ENCODE measurements at places on chromosomes 2 and 18.

DNA sequence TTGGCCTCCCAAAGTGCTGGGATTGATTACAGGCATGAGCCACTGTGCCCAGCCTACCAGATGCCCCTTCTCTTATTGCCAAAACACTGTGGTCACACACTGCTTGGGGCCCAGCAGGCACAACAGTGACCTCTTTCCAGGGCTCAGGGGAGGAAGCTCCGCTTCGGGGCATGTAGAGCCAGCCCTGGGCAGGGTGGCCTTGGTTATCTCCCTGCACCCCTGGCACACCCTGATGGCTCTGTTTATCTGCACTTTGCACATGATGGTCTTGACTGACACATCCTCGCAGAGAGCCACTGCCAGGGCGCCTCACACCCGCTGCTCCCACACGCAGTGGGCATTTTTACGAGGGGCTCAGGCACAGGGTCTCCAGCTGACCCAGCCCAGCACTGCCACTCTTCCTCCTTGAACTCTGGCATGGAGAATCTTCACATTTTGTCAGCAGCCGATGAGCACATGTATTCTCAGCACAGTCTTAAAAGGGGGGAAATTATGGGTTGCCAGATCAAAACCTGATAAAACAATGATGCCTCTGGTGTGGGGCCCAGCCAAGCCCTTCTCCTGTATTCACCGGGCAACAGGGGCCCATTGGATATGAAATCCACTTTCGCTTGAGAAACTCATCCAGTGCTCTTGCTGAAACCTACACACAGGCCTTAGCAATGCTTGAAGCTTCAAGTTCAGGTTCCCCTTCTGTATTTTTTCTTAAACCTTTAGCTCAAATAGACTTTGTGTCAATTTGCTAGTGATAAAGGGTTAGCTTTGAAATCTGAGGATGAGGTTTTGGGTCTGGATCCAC is 5.9 kb downstream of the GYPC start:
- DNase-seq = no peak

DNA sequence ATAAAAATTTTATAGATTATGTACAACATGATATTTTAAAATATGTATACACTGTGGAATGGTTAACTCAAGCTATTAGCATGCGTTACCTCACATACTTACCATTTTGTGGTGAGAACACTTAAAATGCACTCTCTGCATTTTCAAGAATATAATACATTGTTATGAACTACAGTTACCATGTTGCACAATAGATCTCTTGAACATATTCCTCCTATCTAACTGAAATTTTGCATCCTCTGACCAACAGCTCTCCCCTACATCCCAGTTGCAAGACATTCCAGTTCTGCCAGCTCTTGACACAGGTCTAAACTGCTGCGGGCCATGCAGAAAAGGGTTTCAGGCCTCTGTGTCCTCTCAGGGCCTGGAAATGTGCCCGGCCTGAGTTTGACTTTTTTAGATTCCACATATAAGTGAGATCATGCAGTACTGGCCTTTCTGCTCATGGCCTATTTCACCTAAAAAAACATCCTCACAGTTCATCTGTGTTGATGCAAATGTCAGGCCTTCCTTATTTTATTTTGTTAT is 113.7 kb downstream of the CDCA7 start:
- DNase-seq = no peak

DNA sequence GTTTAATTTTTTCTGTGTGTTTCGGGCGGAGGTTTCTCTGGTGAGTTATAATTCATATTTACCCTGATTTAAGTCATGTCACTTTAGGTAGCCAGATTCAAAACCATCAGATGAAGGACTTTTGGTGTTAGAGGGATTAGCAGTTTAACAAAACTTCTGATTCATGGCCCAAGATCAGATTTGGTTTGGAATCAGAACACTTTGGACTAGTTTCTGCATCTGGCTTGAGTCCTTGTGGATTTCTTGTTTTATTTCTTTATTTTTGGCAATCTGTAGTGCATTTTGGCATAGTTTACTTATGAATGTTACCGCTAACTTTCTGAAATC is 3.5 kb downstream of the NEDD4L start:
- no peak for DNase-seq

GRCh38 chr18:28168725-28169124 is 8.2 kb downstream of the CDH2 start:
- no peak for DNase-seq

DNA sequence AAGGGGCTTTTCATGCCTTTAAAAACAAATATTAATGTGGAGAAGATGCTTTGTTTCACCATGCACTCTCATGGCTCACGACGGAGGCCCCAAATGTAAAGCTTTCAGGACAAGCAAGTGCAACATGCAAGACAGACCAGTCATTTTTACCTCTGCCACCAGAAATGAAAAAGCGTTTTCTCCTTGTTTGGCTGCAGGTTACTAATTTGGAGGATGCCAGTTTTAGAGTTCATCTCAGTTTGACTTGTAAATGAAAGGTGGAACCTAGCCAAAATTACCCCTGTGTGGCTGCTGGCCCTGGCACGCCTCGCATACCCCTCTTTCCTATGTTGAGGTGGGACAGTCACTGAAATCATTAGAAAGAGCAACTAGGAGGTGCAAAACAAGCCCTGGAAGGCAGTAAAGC is 138.6 kb downstream of the BCL2 start:
- DNase-seq = no peak

GRCh38 chr2:241981076-241981700 is 111.7 kb downstream of the RTP5 start:
- DNase-seq = peak; percentile 7

DNA sequence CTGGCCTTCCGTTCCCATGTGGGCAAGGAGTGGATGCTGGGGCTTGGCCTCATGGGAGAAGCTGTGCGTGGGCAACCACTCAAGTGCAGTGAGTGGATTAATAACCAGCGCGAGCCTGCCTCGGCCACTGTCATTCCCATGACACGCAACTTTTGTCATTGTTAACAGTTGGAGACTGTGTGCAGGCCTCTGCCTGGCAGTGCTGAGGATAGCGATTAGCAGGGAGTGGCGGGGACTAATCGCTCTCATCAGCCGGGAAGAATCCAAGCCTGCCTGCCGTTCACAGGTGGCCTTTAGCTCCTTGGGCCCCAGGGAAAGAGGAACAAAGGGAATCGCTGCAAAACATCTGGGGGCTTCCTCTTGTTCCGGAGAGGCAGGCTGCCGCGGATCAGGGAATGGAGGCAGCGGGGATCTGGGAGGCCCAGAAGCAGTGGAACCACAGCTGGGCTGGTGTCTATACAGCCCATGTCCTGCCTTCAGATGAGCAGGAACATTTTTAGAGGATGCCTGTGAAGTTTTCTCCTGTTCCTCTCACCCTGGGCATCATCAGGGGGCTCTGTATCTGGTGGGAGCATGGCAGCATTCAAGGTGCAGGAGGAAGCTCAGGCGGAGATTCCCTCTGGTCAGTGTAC is 53.8 kb downstream of the CTIF start:
- no peak for DNase-seq

- no peak for DNase-seq
Observed at GRCh38 chr2:9740382-9741073, 102.7 kb upstream of the TAF1B start.

GRCh38 chr18:9068346-9068745 is 34.2 kb upstream of the NDUFV2 start:
- DNase-seq = no peak

- no peak for DNase-seq
Observed at GRCh38 chr18:34592961-34593382, 117.1 kb upstream of the DTNA start.

- DNase-seq = no peak
Observed at GRCh38 chr2:1623906-1624445, 120.3 kb downstream of the PXDN start.

DNA sequence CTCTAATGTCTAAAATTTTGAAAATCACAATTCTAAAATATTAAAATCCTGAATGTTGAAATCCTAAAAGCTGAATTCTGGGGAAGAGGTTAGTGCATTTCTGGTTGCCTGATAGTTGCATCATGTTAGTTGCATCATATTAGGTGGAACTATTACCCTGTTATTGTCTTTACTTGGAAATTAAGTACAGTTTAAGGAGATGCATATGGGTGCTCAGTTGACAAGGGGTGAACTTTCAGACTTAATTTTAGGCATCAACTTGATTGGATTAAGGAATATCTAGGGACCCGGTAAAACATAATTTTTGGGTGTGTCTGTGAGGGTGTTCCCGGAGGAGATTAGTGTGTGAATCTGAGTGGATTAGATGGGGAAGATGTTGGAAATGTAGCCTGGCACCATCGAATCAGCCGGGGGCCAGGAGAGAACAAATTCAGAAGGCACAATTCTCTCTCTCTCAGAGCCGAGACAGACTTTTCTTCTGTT is 409.8 kb downstream of the PLCL1 start:
- DNase-seq = no peak

- DNase-seq = no peak
Observed at GRCh38 chr2:120133572-120134244, 89.5 kb downstream of the TMEM185B start.

- DNase-seq = no peak
Observed at GRCh38 chr18:47876813-47877212, 53.6 kb downstream of the SMAD2 start.

DNA sequence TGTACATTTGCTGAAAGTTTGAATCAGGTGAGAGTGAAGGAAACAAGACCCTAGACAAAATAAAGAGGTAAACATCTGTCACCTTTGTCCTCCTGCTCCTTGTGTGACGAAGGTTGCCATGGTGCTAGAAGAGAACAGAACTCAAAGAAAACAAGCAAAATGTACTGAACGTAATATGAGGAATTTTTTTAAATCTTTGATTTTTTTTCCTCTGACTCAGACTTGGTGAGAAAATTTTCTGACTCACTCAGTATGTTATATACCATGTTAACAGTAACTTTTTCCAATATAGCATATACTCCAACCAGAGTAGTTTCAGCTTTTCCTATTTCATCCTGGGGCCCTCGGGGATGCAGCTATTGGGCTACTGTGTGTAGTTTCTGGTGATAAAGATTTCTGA is 2114.6 kb upstream of the PIK3C3 start:
- no peak for DNase-seq

GRCh38 chr2:200449149-200449548 is 60.7 kb downstream of the KCTD18 start:
- no peak for DNase-seq

- DNase-seq = no peak
Observed at GRCh38 chr2:168758970-168759820, 43.2 kb upstream of the NOSTRIN start.

DNA sequence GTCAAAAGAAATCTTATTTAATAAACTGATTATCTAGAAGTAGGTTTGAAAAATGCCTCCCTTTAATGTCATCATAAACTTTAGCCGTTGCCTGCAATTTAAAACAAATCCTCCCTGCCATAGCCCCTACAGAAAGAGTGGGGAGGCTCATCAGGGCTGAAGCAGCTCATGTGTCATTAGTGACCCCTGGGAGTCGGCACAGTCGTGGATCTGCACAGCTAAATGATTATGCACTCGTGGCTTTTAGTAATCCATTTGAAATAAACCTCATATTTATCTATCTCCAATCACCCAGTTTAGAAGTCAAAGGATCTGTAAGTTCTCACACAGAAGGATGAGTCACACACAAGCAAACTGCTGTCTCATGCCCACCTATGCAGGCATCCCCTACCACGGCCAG is 277.3 kb downstream of the SS18 start:
- DNase-seq = no peak

GRCh38 chr2:115219296-115219695 is 776.9 kb downstream of the DPP10 start:
- no peak for DNase-seq

DNA sequence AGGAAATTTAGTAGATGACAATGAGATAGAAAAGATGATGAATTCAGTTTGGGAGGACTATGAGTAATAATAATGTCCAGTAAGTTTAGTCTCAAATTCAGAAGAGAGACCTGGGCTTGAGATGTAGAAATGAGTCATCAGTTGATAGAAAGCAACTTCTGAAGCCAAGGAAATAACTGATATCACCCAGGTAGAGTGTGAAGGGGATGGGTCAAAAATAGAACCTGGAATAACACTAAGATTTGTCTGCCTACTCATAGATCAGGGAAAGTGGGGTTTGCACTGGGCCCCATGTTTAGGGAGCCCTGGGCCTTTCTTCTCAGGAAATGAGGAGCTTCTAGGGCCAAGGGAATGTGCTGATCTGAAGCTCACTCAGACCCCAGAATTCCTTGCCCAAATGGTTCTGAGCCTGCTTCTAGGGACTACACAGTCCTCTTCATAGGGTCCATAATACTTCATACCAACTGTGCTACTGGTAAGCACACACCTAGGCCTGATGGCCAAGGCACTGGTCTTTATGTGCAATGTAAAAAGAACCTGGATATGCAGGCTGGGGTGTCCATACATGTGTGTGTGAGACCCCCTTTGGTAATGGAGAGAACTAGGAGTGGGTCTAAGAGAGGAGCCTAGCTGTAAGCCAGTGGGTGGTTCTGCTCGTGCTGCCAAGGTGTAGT is 141.2 kb downstream of the IKZF2 start:
- no peak for DNase-seq

DNA sequence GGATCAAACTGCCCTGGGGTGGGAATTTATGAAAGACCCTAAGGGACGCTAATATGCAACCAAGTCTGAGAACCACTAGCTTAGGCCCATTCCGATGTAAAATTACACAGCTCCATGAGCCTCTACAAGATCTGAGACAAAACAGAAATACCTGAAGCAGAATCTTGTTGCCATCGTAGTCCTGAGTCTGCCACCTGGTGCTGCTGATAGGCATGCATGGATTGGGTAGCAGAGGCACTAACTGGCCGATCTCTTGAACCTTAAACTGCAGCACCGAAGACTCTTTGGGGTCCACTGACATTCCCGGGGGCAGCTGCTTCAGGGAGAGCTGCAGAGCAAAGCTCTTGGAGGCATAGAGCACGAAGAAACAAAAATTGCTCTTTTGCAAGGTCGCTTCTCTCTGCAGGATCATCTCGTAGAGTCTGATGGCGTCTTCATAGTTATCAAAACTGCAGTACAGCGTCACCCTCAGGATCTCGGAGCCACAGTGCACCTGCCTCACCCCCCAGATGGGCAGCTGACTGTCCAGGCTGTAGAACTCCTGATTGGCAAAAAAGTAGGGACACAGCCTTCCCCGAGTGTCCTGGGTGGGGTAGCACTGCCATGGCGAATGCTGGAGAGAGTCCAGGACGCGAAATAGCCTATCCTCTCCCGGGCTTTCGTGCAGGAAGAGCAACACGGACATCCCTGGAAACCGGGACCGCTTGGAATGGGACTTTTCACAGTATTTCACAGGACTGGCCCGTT is 848 bp downstream of the FAM124B start:
- DNase-seq = no peak
